Kidney capillary endothelial cell (primary cell): ENCODE measurements at places on chromosomes 12 and 14.

DNA sequence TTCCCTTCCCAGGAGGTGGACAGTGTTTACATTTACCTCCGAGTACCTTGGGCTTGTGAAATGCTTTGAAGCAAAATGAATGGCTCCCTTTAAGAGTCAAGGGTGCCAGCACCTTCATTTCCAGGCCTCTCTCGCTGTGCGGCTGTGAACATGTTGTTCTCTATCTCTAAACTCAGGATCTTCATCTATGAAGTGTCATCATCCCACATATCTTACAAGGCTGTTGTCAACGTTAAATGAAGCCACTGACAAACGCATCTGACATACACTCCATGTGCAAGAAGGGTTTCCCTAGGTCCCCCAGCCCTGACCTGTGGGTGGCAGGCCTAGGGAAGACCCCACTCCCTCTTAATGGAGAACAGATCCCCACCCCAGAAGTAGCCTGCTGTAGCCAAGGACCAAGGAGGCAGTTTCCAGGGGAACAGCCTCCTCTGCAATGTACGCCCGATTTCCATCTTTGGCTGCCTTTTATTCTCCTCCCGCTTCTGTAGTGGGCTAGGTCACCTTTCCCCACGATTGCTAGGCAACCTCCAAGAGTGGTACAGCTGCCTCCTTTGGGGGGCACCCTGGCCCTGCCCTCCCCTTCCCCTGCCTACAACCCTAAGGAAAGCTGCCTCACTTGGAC, 7.6 kb downstream of the ACTN1 start:
- no peak for DNase-seq

GRCh38 chr12:26919216-26919555, 18.6 kb downstream of the INTS13 start:
- DNase-seq = no peak

GRCh38 chr14:37992499-37992898, 215.2 kb upstream of the SSTR1 start:
- DNase-seq = no peak

DNA sequence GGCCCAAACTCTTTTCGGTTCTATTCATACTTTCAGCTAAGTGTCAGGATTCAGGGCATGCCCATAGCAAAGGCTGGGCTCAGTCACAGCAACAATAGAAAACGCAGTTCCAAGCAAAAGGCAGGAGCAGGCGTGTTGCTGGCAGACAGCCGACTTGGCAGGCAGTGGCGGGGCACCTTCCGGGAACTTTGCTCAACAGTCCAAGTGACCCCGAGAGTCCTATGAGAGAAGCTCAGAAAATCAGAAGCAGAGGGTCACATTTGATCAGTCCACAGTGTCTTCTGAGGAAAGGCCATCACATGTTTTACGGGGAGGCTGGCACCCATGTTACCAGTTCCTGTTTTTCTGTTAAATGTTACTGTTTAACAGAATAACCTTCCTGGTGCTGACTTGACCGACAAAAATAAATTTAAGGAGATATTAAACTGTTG, 115.0 kb downstream of the DACT1 start:
- peak; percentile 67 for DNase-seq

- no peak for DNase-seq
These were observed 98.3 kb downstream of the PLEKHA5 start for GRCh38 chr12:19227880-19228210.

GRCh38 chr14:54567224-54567638, 303 bp downstream of the SAMD4A start:
- no peak for DNase-seq

DNA sequence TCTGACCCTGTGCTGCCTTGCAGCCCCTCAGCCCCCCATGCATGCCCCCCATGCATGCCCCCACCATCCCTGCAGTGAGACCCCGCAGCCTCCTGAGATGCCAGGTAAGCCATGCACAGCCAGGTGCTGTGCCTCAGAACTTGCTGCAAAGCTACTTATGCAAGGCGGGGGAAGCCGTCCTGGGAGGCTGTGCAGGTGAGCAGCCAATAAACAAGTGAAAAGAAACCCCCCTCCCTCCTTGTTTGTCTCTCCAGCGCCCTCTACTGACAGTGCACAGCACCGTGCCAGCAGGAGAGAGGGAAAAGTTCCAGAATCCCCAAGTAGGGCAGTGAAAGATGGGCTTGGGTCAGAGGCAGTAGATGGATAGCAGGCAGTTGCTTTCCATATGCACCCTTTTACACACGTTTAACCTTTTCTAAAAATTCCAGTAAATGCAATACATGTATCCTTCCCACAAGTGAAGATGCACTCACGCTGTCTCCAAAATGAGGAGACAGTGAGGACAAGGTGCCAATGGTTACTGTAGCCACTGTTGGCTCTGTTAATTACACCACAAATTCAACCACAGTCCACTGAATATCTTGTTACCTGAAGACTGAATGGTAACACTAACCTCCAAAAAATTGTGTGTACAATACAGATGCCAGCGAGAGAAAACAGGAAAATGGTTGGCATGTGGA, 18.0 kb downstream of the TNFAIP2 start:
- DNase-seq = peak; percentile 52

DNA sequence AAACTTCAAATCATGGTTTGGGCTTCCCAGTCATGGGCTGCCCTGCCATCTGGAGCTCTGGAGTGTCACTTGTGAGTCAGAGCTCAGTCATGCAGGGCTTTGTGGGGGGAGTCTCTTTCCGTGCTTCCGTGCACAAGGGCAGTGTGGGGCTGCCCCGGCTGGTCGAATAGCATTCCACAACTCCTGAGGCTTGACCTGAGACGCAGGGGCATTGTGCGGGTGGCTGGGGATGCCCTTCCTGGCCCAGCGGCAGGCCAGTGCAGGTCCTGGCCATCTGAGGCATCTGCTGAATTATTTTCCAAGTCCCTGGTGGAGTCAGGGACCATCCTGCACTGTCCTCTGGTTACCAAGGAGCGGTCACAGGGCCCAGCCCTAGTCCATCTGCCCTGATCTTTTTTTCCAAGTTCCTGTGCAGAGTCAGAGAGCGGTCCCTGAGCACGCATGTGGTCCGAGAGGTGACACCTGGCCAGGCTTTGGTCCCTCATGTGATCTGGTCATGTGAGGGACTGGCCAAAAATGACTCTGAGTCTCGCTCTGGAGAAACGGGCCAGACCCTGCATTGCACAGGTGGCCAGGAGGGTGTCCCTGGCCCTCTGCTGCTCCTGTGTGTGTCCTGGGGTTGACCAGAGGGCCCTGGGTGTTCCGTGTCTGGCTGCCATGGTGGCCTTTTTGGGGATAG, 167.0 kb upstream of the ALG10B start:
- no peak for DNase-seq

- no peak for DNase-seq
These were observed 19.0 kb downstream of the PTGER2 start for GRCh38 chr14:52333108-52333507.

GRCh38 chr14:76647697-76648298, 113.5 kb upstream of the VASH1 start:
- DNase-seq = peak; percentile 56

DNA sequence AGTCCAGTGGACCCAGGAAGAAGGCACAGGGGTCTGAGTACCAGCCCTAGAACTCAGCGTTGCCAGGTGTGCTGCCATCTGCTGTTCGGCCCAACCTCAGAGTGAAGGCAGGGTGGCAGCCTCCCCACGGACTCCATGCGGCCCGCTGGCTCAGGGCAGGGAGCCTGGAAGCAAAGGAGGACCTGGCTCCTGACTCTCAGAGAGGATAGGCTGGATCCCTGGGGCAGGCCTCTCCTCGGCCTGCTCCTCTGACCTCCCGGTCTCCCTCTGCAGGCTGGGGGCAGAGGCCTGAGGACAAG, 10.1 kb downstream of the MCRS1 start:
- no peak for DNase-seq

DNA sequence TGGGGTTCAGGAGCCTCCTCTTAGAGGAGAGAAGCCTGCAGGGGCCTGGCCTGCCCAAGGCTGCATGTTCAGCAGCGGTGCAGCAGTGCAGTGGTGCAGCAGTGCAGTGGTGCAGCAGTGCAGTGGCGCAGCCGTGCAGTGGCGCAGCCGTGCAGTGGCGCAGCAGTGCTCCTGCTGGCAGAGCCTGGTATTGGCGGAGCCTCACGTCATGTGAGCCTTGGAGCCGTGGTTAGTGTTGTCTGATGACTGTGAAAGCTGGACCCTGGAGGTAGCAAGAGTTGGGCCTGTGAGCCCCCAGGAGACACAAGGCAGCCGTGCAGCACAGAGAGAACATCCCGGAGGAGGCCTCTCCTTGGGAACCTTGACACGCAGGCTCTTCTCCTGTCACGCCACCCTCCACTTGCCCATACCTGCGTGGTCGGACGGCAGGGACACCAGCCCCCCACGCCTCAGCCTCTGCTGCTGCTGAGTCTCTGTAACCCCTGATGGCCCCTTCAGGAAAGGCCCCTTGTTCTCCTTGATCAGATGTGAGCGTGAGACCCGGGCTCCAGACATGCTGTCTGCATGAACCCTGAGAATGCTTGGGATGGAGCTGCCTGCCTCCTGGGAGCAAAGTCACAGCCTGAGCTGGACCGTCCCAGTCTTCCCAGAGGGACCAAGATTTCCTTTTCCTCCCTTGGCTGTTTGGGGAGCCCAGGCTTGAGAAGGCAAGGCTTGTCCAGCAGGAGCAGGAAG, 193.7 kb downstream of the KIF26A start:
- DNase-seq = no peak
